Hepatic stellate cell (primary cell): ENCODE measurements at places on chromosomes 2 and 18.

- DNase-seq, result no peak
Observed at GRCh38 chr18:60560071-60560470, 187.5 kb upstream of the MC4R start.

- DNase-seq, result no peak
Observed at GRCh38 chr2:8462899-8463648, 218.8 kb upstream of the ID2 start.

- peak; percentile 63 for DNase-seq
Observed at GRCh38 chr2:181393472-181393871, 63.7 kb upstream of the ITGA4 start.

- DNase-seq, result no peak
Observed at GRCh38 chr2:105576050-105576439, 168.7 kb upstream of the NCK2 start.

GRCh38 chr2:190584980-190585661, 50.6 kb upstream of the NEMP2 start:
- DNase-seq, result no peak

DNA sequence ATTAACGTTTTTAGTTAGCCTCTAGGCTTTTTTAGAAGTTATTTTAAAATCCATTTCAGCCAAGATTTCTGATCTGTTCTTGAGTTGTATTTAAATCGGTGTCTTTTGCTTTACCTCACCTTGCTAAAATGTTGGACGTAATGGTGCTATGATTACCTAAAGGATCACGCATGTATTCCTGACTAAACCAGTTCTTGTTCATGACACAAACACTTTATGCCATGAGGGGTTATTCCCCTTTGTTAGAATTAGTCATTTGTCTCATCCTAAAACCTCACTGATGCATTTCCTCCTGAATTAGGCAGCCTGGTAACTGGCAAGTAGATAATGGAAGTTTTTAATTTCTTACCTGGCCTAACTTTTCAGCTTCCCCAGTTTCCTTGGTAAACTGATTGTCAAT, 185.4 kb upstream of the TANK start:
- DNase-seq, result no peak

- DNase-seq, result no peak
Observed at GRCh38 chr2:152583512-152584229, 133.6 kb downstream of the PRPF40A start.

DNA sequence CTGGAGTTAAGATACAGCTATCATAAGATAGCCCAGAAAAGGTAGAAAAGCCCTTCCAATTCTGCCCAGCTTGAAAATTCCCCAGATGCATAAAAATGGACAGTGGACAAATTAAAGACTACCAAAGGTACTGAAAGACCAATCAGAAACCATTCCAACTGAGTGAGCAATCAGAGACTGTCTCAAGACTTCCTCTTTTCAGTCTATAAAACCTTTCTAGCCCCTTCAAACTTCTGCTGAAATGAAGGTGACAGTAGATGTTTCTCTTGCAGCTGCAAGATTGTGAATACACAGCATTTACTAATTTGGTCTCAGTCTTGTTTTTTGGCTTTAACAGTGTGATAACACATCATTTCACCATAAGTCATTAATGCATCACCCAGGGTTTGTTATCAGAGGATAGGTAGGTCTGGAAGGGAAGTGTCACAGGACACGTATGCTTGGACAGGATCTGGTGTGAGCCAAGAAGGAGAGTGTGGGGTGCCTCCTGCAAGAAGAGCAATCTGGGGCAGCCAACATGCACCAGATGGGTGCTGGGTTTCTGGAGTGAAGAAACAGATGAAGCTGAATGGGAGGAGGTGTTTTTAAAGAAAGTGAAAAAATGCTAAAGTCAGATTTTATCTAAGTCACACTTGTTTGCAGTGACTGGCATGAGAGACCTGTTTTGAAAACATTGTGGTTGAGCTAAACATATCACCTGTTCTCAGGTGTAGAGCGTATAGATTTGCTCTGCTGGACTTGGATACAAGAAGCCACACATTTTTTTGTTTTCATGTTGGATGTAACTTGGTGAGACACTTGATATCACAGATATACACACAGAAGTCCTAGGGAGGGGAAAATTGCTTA, 75.3 kb upstream of the DDX18 start:
- DNase-seq, result no peak

DNA sequence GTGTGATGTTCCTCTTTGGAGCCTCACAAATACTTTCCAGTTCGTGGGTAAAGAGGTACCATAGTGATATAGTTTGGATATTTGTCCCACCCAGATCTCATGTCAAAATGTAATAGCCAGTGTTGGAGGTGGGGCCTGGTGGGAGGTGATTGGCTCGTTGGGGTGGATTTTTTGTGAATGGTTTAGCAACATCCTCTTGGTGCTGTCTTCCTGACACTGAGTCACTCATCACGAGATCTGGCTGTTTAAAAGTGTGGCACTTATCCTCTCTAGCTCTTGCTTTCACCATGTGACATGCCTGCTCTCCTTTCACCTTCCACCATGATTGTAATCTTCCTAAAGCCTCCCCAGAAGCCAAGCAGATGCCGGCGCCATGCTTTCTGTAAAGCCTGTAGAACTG, 3.0 kb upstream of the CCDC93 start:
- no peak for DNase-seq

- no peak for DNase-seq
Observed at GRCh38 chr18:79512461-79513380, 117.0 kb downstream of the NFATC1 start.
